ENCODE measurements at places on chromosomes 2 and 18. TPM values are rescaled to one million over a fixed set of nuclear protein-coding genes. Genes with fewer than 3 reads are reported as not detected.

- DNase-seq: no peak
Observed at GRCh38 chr18:59478591-59478990, 119.5 kb upstream of the LMAN1 start.

DNA sequence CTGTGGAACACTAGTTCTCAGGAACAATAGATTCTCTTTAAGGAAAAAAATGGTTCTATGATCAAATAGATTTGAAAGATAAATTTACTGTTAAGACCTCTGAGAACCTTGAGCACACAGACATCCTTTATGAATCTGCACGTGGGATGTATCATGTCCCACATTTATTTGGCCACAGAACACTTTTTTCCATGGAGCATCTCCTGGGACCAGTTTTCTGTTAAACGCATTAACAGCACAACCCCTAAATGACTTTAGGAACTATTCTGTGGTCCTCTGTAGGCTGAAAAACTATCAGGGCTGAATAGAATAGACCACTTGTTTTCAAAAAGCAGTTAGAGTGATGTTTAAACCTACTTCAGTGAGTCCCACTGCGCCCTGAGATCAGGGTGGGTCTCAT is 132.2 kb upstream of the PID1 start:
- DNase-seq: no peak

DNA sequence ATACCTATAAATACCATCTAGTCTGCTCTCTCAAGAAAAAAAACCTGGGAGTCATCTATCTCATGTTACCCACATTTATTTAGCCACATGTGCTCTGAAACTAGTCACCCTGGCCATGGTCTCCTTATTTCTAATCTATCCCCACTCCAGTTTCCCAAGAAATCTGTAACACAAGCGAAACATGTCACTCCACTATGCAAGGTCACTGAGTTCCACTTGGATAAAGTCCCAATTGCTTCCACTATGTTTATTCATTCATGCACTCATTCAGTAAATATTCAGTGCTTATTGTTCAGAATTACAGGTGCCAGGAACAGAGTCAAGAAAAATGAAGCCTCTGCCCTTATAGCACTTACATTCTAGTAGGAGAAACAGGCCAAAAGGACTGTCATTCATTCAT is 369.4 kb upstream of the CYRIA start:
- DNase-seq: no peak

GRCh38 chr2:216557413-216557812 is 58.8 kb downstream of the RPL37A start:
- DNase-seq: no peak

GRCh38 chr18:74457725-74458421 is 765 bp upstream of the DIPK1C start:
- peak; percentile 78 for DNase-seq

GRCh38 chr18:78934551-78935225 is 44.9 kb upstream of the SALL3 start:
- DNase-seq: no peak

GRCh38 chr2:170341684-170342623 is 164.0 kb downstream of the MYO3B start:
- no peak for DNase-seq

GRCh38 chr2:112010751-112011150 is 44.3 kb upstream of the TMEM87B start:
- no peak for DNase-seq

SNRPD1 gene
- total RNA-seq: 22.6 TPM

COL4A4 gene
- total RNA-seq: 9.8 TPM

SCN3A gene
- total RNA-seq: 0.84 TPM

ZNF396 gene
- total RNA-seq: 0.62 TPM

ING5 gene
- 16.0 TPM for total RNA-seq

PLCL1 gene
- total RNA-seq: 100 TPM

All from left ventricle myocardium superior (tissue), 1 donor.